NCI-H187 (cell line): ENCODE measurements at places on chromosomes 5 and 9.

DNA sequence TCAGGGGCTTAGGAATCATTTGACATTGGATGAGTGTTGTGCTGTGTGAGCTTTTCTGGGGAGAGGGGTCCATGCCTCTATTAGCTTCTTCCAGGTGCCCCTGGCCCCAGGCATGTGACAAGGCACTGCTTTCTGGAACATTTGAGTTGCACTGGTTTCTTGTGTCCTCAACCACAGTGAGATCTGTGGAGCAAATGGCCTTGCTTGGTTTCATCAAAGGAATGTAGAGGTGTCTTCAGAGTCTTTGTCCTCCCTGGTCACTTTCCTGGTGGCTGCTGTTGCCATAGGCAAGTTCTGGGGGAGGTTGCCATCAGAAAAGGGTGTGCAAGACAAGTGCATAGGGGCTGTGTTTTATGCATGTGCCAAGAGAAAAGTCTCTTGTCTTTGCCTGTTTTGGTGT, 157.5 kb downstream of the MACROH2A1 start:
- DNase-seq, result no peak

DNA sequence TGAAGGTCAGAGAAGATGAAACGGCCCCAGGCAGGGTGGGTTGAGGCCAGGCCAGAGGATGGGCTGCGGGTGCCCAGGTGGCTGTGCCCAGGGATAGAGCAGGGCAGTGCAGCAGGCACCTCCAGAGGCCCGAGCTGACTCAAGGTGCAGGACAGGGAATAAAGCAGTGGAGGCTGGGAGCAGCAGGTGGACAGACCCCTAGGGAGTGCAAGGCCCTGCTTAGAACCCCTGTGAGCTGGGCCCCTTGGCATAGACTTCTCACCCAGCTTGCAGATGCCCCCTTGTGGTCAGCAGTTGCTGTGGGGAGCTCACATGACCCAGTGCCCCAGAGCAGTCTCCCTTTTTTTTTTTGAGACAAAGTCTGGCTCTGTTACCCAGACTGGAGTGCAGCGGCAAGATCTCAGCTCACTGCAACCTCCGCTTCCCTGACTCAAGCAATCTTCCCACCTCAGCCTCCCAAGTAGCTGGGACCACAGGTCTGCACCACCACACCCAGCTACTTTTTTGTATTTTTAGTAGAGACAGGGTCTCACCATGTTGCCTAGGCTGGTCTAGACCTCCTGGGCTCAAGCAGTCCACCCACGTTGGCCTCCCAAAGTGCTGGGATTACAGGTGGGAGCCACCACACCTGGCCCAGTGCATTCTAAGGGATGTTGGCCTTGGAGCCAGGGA, 118.8 kb downstream of the WNK2 start:
- no peak for DNase-seq

DNA sequence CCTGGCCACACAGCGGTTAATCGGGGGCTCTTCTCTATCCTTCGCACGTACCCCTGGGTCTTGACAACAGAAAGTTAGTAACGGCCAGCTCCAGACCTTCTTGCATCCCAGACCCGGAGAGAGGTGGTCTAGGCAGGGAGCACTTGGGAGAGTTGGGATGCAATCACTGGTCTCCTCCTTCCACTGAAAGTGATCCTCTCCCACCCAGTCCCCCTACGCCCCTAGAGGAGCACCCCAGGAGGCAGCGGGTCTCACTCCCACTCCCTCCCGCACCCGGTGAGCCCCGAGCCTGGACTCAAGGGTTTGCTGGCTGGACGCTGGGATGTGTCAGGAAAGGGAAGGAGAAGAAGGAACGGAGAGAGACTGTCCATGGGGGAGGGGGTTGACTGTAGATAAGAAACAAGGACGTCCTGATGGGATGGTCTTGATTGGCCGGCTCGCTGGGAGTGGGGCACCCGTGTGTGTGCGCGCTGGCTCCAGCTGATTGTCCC, 2.0 kb downstream of the RORB start:
- DNase-seq, result no peak

- no peak for DNase-seq
Observed at GRCh38 chr5:142405814-142406395, 81.1 kb upstream of the SPRY4 start.

DNA sequence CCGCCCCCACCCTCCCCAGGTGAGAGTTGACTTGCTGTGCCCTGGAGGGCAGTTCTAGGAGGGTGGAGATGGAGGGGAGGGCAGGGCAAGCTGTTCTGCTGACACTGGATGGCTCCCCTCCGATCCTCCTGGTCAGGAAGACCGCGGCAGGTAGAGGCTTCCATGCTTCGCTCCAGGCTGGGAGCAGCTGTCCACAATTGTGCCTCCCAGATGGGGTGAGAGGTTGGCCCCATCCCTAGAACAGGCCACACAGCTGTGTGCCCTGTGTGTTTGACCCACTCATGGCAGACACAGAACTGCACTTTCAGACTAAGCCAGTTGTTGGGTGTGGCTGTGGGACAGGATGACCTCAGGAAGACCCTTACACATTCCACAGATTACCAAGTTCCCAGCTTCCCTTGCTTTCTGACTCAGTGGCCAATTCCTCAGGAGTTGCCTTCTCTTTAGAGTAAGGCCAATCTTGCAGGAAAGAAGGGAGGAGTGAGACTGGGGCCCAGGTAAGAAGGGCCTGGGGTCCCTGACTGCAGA, 72.1 kb upstream of the HSPA9 start:
- no peak for DNase-seq

DNA sequence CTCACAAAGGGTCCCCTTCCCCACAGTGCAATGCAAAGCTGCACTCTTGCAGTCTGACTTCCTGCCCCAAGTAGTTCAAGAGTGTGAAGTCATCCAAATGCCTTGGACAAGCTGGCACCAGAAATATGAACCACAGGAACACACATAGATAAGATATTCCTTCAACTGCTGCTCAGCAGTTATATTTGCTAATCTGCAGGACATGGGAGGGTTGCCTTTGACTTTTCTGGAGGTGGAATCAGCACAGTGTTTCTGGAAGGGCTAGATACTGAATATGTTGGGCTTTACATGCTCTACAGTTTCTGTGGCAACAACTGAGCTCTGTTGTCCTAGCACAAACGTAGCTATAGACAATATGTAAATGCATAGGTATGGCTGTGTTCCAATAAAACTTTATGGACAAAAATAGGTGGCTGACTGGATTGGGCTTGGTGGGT, 96.7 kb upstream of the PCA3 start:
- no peak for DNase-seq

DNA sequence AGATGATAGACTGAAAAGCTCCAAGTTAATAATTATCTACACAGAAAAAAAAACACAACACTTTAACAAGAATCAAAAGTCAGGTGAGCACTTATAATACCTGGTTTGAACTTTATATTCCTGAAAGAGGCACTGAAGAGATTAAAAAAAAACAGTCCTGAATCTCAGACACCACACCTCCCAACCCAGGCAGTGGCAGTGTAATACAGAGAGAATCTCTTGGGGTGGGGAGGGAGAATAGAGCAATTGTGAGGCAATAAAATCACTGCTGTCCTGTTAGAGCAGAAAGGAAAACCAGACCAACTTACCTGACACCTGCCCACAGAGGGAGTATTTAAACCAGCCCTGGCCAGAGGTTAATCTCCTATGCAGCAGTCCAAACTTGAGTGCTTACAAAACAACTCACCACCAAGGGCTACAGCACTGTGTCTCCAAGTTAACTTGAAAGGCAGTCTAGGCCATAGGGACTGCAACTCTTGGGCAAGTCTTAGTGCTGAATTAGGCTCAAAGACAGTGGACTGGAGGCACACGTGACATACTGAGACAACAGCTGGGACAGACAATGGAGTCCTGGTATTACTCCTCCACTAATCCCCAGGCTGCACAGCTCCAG, 54.2 kb downstream of the SLCO4C1 start:
- no peak for DNase-seq

GRCh38 chr9:108535526-108535925, 320.3 kb downstream of the ACTL7B start:
- DNase-seq, result no peak

- DNase-seq, result no peak
Observed at GRCh38 chr5:168670881-168671575, 91.9 kb upstream of the PANK3 start.

DNA sequence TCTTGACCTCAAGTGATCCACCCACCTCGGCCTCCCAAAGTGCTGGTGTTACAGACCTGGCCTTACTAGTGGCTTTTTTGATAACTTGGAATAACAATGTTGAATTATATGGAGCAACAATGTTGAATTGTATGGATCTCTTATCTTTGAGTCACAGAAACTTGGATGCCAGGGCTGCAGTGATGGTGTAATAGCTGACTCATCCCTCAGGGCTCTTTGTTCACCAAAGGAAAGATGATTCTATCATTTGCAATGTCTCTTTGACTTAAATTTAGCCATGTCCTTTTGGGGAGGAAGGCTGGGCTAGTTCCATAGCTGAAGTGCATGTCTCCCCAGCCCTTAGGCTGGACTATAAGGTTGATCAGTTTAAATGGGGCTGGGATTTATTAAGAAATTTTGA, 172.3 kb downstream of the PDZD2 start:
- DNase-seq, result no peak

- no peak for DNase-seq
Observed at GRCh38 chr5:135864503-135865435, 30.3 kb downstream of the SLC25A48 start.

- no peak for DNase-seq
Observed at GRCh38 chr9:21591221-21592062, 109.3 kb upstream of the IFNE start.

- no peak for DNase-seq
Observed at GRCh38 chr5:151612689-151613427, 21.7 kb upstream of the FAT2 start.

- no peak for DNase-seq
Observed at GRCh38 chr5:100790951-100791350, 112.1 kb downstream of the ST8SIA4 start.

GRCh38 chr5:129496421-129496820, 36.3 kb downstream of the ADAMTS19 start:
- no peak for DNase-seq

GRCh38 chr5:175687231-175687701, 29.4 kb downstream of the HRH2 start:
- DNase-seq, result no peak

DNA sequence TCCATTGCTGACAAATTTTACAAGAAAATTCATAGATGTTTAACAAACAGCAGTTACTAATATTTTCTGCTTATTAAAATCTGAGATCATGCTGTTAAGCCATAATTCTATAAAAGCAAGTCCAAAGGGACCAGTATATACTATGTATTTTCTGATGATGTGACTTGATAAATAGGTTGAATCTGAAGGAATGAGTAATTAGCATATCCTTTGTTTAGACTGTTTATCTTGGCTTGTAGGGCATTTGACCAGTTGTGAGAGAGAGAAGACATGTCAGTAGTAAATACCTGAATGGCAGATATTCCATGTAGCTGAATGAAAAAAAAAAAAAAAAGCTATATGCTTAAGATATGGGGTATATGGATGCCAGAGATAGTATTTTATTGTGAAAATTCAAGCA, 14.6 kb downstream of the CPEB4 start:
- no peak for DNase-seq

DNA sequence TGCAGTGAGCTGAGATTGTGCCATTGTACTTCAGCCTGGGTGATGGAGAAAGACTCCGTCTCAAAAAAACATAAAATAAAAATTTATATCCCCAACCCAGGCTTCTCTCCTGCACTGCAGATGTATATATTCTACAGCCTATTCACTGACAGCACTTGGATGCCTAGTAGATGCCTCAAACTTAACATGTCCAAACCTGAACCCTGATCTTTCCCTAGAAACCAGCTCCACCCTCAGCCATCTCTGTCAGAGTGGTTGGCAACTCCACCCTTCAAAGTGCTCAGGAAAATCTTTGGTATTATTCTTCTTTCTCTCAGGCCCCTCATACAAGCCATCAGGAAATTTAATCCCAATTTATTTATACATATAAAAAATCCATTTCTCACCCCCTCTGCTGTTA, 36.9 kb upstream of the TXN start:
- no peak for DNase-seq
